T-helper 17 cell (primary cell): ENCODE measurements at places on chromosomes 6 and 20.

DNA sequence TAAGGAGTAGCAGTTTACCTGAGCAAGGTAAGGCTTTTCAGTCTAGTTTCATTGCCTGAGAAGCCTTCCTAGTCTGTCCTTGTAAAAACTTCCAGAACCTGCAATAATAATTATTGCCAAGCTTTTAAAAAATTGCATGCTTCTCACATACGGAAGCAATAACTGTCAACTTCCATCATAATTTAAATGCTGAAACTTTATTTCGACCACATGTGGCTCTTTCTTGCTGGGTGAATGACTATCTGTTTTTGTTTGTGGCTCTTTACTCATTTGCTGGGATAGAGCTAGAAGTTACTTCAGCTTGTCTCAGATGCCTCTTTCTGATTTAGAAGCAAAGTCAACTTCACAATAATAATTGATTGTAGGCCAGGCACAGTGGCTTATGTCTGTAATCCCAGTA is 95.9 kb upstream of the COL21A1 start:
- no peak for DNase-seq

DNA sequence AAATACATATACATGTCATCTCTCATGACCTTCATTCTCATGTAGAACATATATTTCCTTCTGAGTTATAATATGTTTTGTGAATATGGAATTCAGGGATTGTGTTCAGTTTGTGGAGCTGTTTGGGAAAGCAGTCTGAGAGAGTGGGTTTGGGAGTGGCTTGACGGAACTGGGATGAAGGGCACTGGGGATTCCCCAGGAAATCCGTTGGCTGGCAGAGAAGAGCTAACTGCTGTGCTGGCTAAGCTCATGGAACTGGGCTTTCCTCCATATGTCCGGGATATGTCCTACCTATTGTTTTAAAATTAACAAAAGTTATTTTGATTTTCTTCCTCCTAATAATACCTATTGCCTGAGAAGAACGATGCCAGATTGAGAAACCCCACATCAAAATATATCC is 359.5 kb upstream of the FLRT3 start:
- no peak for DNase-seq

DNA sequence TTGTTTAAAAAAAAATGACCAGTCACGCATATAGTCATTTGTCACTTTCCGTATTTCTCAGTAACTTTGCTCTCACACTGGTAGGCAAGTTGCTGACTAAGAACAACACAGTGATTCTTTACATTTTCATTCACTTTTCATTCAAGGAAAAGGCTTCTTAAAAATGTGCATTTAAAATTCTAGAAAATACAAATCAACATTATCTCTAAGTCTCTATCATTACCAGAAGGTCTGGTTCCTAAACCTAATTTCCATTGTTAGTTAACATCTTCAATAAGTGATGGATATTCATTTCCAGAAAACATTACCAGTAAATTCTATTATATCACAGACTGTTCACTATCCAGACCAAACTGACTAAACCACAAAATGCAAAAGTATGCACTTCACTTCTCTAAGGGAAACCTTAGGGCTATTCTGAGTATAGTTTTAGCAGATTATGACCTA is 115.3 kb downstream of the AHI1 start:
- no peak for DNase-seq

DNA sequence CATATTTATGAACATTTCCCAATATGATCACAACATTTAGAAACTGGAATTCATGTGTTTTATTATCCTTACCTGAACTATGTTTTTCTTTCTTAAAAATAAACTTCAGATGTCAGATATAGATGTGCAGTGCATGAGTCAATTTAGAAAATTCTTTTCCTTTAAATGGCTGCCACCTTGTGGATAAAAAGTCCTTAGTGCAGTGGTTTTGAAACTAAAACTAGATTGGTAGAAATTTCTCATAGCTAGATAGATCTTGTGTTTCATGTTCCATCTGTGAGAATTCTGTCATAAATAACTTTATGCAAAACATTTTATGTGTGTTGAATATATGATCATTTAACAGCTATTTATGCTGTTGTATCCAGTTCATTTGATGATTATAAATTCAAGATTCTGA is 134.9 kb downstream of the KLHL32 start:
- DNase-seq, result no peak

DNA sequence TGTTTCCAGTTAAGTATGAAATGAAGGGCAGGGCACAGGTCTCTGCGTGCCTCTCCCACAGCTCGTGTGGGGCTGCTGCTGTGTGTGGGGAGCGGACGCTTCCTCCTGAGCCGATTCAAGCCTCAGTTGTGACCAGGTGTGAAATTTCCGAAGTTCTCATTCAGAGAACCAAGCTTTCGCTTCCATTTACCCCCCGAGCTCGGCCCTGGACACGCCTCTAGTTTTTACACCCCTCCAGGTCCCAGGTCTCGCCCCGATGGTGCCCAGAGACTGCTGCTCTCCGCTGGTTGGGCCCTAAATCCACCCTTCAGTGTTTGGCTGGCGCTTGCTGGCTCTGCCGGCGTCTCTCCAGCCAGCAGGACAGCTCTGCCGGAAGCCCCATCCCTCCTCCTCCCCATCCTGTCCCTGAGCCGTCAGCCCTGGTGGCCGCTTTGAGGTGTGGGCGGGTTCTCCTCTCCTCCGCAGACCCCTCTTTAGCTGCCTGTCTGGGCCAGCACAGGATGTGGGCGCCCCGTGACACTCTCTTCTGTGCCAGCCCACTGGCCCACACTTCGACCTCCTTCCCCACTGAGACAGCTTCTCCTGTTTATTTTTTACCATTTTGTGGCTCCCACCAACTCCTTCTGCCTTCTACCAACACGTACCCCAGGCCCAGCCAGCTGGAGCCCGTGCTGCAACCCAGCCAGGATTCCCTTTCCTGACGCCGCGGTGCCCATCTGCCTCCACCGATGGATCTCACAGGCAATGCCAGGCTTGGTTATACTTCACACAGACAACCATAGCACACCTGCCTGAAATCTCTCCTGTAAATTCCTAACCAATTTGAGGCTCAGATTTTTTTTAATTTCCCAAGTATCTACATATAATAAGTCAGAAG is 142.8 kb downstream of the DLL1 start:
- no peak for DNase-seq

GRCh38 chr20:42192321-42192720 is 574.1 kb upstream of the CHD6 start:
- no peak for DNase-seq

DNA sequence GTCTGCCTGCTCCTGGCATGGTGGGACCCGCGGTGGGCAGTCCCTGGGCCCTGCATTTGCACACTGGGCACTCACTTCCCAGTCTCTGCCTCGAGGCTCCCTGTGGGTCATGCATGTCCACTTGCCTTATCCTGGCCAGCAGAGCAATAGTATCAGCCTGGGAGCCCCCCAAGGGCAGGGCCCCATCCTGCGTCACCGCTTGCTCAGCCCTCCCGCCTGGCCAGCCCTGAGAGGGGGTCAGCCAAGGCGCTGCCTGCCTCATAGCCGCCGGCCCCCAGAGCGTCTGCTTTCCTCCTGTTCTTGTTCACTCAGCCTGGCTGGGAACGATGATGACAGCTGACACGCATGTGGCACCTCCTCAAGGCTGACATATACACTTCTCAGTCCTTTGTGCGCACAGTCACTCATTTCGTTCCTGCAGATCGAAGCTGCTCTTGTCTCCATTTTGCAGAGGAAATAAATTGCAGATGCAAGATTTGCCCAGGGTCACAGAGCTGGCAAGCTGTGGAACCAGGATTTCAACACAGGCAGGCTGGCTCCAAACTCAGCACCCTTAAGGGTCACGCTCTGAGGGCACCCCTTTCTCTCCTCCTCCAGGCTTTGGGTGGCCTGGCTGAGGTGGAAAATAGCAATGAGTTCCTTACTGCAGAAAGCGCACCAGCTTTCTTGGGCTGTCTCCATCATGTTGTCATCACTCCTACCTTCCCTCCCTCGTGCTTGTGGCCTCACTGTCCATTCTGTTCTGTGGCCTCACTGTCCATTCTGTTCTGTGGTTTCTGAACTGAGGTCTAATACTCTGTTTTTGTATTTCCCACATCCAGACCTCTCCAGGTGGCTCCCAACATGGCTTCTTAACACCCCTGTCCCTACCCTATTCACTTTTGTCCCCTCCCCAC is 17.2 kb downstream of the KCNK17 start:
- no peak for DNase-seq

GRCh38 chr6:90463359-90463758 is 123.5 kb downstream of the MAP3K7 start:
- no peak for DNase-seq

DNA sequence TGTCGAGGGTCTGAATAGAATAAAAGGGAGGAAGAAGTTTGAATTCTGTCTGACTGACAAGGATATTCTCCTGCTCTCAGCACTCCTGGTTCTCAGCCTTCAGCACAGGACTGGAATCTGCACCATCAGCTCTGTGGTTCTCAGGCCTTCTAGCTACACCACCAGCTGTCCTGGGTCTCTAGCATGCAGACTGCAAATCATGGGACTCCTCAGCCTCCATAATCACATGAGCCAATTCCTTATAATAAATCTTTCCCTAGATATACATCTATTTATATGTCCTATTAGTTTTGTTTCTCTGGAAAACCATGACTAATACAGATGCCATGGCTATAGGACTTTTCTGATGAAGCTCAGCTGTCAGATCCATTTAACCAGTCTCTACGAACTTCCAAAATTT is 132.8 kb upstream of the ECI2 start:
- no peak for DNase-seq

GRCh38 chr20:51799401-51799860 is 2.9 kb downstream of the SALL4 start:
- no peak for DNase-seq

DNA sequence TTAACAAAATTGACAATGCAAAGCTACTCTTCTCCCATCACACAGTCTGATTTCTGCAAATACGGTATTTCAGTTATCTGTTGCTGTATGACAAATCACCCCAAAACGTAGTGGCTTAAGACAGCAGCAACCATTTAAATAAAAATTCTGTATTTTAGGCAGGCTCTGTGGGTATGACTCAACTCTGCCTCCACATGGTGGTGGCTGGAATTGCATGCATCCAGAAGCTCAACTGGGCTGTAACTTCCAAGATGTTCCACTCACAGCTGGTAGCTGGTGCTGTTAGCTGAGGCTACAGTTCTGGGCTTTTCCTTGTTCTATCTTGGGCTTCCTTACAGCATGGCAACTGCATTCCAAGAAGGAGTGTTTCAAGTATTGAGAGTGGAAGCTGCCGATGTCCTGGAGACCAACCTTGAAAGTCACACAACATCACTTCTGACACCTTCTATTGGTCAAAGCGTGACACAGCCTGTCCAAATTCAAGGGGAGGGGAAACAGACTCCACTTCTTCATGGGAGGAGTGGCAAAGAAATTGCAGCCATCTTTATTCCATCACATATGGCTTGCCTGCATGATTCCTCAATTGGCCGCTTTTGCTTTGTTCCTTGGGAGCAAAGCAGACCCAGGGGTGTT is 39.7 kb upstream of the TULP1 start:
- peak; percentile 56 for DNase-seq

DNA sequence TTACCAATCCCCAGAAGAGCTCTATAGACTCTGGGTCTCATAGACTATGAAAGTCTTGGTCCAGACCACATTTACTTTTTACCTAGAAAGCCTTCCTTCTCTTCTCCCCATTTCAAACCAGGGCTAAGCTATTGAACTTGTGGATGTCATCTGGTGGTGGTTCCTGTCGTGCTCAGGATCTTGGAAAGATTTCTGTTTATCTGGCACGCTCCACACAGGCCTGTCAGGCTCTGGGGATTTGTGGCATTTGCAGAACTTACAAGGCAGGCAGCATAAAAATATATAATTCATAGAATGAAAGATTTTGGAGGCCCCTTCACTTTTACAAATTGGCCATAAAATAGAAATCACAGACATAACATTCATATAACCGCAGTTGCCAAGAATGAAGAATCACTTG is 188.1 kb downstream of the UST start:
- DNase-seq, result no peak

GRCh38 chr6:56764081-56764566 is 121.4 kb upstream of the DST start:
- DNase-seq, result no peak

GRCh38 chr6:136149311-136149710 is 100.8 kb downstream of the MTFR2 start:
- no peak for DNase-seq

GRCh38 chr6:24990944-24991809 is 55.4 kb upstream of the RIPOR2 start:
- no peak for DNase-seq

DNA sequence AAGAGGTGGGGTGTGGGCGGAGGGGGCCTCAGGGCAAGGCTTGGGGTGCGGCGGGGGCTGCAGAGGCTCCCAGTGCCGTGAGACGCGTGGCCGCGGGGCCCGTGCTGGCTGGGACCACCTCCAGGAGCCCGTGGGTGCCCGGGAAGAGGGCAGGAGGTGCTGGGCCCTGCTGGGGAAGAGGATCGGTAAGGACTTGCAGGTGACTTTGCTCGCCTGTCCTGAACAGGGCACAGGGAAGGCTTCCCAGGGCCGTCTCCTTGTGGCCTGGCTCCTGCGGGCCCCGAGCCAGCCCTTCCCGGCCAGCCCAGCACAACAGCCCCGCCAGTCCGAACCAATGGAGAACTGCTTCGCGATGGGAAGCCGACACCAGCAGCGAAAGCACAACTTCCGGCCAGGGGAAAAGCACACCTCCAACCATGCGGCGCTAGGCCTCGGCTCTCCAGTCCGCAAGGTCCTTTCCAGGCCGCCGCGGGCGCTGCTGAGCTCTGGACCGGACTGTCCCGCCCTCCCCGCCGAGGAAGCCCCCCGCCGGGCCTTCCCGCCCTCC is 32.3 kb downstream of the IRF4 start:
- no peak for DNase-seq

GRCh38 chr20:43781215-43781614 is 54.4 kb upstream of the GTSF1L start:
- DNase-seq, result no peak

GRCh38 chr6:156727715-156728385 is 49.3 kb upstream of the ARID1B start:
- no peak for DNase-seq

DNA sequence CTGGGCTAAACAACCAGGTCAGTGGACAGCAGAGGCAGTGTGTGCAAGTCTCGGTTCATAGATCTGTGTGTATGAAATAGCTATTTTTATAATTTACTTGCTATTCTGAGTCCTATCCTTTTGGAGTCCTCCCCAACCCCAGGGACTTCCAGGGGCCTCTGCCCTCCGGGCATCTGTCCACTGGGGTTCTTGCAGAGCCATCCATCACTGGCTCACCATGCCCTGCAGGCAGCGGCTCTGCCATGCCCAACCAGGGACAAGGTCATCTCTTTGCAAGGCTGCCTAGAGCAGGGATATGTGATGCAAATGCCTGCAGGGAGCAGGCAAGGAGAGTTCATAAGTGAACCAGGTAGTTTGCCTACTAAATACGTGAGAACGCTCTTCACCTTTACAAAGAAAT is 10.5 kb upstream of the BEND3 start:
- DNase-seq, result no peak

DNA sequence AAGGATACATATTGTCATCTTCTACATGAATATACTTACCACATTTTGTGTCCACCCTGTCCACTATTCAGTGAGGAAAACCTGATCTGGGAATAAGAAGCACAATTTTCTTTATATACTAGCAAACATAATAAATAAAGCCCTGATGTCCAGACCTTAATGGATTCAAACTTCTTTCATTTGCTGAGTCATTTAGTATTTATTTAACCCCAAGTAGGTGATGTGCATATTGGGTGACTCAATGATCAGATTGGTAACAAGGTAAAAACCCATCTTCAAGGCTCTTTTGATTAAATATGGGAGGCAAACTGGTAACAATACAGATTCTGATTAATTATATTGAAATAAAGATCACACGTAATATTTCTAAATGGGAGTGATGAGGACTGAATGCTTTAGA is 1159.8 kb upstream of the EYS start:
- DNase-seq, result no peak
